MG63 (cell line): ENCODE measurements at places on chromosomes 16 and 17. TPM values are rescaled to one million over a fixed set of nuclear protein-coding genes. Genes with fewer than 3 reads are reported as not detected.

DNA sequence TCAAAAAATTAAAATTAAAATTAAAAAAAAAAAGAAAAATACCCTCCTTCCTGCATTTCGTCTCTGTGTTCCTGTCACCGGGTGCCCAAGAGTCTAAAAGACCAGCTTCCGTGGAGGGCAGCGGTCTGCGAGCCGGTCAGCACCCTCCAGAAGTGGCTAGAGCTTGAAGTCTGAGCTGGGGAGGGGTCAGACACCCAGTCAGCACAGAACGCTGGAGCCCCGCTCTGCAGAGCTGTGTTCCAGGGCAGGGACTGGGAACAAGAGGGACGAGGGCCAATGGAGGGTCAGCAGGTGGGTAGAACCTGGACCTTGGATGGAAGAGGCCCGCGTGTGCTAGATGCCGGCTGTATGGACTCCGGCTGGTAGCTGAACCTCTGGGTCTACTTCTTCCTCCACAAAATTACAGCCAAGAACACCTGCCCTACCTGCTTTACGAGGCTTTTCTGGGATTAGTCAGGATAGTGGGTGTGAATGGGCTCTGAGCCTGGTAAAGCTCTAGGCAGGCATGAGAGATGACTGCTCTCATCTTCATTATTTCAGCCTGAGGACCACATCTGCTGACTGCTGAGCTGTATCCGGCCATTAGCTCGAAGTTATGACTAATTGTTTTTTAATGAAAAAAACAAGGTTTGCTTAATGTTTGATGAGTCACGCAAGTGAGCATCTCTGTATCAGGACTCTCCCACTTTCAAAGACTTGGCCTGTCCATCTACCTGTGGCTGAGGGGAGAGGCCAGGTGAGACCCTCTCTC lies 5.9 kb downstream of the TRPV1 start:
- DNase-seq: no peak

KAT8 gene
- total RNA-seq: 59.1 and 78.2 TPM in 2 replicates

SNX11 gene
- total RNA-seq: 19.3 and 19.7 TPM in 2 replicates

- no peak for DNase-seq
Observed at GRCh38 chr17:79075861-79076406, 1.3 kb downstream of the ENGASE start.

NGFR gene
- total RNA-seq: 3.4 and 3.6 TPM in 2 replicates

WNT9B gene
- total RNA-seq: not detected in 2 replicates

SUPT6H gene
- 27.6 and 32.0 TPM in 2 replicates for total RNA-seq

C16orf54 gene
- not detected in 2 replicates for total RNA-seq

ANKS4B gene
- total RNA-seq: not detected in 2 replicates

DNA sequence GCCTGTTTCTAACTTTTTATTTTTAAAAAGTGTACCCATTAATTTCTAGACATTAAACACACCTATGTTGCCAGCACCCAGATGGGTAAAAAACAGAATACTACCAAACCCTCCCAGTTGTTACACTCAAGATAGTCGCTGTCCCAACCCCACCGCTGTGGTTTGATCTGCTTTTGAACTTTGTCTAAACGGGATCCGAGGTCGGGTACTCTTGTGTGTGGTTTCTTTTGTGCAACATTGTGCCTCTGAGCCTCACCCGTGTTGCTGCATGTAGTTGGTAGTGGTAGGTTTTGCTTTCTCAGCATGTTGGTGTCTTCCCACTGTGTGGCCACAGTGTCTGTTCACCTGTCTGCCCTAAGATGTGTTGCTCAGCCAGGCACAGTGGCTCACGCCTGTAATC lies 4.3 kb downstream of the KLHL36 start:
- no peak for DNase-seq

WFDC1 gene
- total RNA-seq: 0.40 TPM in 1 of 2 replicates, not detected in the other
